Nephron progenitor cell (in vitro differentiated cells): ENCODE measurements at places on chromosomes 1 and 21.

GRCh38 chr1:234395297-234395696 lies 22.0 kb downstream of the COA6 start:
- DNase-seq, result no peak

- DNase-seq, result no peak
These were observed 53.6 kb upstream of the RAP1A start for GRCh38 chr1:111565968-111566367.

GRCh38 chr1:246772686-246773085 lies 48.5 kb downstream of the SCCPDH start:
- DNase-seq, result no peak

DNA sequence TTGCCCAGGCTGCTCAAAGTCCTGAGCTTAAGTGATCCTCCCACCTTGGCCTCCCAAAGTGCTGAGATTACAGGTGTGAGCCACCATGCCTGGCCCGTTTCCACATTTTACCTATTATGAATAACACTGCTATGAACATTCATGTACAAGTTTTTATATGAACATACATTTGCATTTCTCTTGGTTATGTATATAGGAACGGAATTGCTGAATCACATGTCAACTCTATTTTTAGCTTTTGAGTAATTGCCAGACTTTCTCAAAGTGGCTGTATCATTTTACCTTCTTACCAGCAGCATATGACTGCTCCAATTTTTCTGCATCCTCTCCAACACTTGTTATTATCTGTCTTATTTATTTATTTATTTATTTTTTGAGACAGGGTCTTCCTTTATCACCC lies 2.7 kb downstream of the SPATA21 start:
- DNase-seq, result no peak

DNA sequence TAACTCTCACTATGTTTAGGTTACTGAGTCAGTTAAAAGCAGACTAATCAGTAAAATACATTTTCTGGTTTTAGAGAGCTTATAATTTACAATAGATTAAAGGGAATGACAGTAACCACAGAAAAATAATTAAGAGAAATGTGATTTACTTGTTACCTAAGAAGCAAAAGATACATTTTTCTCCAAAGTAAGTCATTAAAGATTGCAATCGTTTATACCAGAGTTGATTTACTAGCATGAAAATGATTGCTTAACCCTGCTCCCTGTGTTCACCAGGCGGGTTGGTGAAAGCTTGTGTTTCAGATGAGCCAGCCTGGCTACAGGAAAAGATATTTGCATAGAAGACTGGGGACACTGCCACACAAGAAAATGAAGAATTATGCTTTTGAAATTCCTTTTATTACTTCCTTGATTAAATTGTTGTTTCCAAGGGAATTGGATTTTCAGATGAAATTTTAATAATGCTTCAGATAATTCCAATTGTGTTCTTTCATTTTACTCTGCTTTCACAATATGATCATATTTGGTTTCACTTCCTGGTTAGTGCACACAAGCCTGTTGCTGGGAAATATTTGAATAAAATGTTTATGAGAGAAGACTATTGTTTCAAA lies 27.9 kb downstream of the LRRC8B start:
- no peak for DNase-seq

GRCh38 chr21:32991361-32991760 lies 34.4 kb upstream of the OLIG2 start:
- no peak for DNase-seq

DNA sequence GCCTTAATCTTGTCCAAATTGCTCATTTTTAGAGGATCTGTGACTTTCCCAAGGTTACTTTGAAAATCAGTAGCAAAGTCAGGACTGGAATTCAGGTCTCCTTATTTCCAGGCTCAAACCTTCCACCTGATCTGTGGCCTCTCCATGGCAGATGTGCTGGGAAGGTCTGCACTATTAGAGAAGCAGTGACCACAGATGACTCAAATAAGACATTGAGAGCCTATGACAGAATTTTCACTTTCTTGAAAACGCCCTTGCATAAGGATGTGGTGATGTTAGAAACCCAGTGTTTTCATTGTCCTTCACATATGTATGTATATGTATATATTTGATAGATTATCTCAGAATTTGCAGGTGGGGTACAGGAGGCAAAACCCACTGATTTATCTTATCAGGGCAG lies 45.3 kb downstream of the TTC39A start:
- DNase-seq, result no peak
